ENCODE measurements at places on chromosomes 1 and 21.

DNA sequence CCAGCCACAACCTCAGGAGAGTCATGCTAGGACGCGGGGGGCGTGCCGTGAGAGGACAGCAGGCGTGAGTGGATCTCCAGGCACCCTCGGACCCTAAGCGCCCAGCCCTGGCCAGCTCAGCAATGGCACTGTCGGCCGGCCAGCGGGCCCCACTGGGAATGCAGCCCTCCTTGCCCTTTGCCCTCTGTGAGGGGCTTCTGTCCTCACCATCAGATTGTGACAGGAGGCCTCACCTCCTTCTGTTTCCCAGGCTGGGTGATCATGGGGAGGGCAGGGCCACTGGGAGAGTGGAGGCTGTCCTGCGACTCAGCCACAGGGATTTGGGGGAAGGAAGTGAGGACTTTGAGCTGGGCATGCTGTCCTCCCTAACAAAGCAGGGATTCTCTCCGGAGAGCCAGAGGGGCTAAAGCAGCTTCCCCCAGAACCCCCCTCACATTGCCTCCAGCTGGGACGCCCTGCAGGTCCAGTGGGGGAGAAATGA, 6.6 kb upstream of the LRRC3 start:
- DNase-seq, result no peak

DNA sequence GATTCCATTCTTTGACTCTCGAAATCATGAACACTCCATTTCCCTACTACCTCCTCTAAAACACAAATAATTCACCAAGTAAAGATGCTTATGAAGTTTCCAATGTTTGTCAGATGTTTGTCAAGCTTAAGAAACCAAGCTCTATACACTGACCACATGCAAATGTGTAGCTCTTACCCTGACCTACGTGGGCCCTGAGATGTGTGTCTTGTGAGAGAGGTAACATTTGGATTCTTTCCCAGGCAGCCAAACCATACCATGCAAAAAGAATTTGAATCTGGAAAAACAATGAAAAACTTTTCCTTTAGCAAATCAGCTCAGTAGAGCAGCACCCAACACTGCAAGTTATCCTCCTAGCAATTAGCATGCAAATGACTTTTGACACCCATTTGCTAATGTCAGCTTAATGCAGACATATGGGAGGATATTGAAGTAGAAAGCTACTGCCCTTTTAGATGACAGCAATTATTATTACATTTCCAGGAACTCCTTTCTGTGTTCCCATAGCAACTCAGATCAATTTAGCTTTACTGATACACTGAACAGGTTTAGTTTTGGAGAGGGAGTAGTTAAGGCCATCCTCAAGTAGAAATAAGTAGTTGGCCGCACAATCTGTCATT, 83.2 kb upstream of the RGS4 start:
- DNase-seq, result no peak

GRCh38 chr21:33991133-33991532, 75.5 kb upstream of the ATP5PO start:
- DNase-seq, result no peak

DNA sequence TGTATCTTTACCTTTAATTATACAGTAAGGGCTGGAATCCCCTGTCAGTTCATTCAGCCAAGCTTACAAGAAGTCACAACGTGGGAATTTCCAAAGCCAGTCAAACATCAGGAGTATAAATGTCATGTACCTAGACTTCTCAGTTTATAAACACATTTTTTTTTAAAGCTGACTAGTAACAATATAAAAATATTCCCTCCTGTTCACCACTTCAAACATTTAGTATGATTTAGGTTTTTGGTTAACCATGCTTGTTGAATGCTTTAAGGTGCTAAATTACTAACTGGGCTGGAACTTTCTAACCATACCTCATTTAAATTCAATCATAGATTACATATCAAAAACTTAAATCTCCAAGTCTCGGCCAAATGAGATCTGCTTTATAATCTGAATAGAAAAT, 44.0 kb downstream of the JAK1 start:
- no peak for DNase-seq

- DNase-seq, result no peak
Observed at GRCh38 chr1:173175514-173176145, 31.5 kb downstream of the TNFSF4 start.

- DNase-seq, result no peak
Observed at GRCh38 chr1:37056325-37056724, 22.0 kb upstream of the GRIK3 start.

DNA sequence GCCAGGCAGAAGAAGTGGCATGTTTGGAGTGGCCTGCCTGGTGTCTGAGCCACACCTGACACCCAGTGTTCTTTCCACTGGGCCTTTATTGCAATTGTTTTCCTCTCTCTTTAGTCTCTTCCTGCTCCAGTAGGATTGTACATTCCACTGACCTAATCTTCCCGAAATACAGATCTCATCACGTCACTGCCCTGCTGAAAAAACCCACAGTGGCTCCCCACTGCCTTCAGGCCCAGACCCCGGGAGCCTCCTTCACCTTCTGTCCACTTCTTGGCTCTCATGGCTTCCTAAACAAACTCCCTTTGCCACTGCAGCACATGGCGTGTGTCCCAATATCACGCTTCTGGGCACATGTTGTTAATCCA, 25.3 kb upstream of the ATP5PO start:
- no peak for DNase-seq

DNA sequence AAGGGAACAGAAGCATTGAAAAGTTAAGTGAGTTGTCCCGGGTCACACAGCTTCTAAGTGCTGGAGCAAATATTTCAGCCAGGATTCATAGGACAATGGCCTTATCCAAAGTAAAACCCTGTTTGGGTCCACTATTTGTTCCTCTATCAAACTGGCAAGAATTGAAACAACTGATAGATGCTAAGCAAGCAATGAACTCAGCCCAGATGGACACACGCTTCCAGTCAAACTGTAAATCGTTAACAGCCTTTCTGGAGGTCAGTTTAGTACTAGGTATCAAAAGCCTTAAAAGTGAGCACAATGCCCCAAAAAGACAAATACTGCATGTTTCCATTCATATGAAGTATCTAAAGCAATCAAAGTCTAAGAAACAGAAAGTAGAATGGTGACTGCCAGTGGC, 779 bp upstream of the SVBP start:
- no peak for DNase-seq

DNA sequence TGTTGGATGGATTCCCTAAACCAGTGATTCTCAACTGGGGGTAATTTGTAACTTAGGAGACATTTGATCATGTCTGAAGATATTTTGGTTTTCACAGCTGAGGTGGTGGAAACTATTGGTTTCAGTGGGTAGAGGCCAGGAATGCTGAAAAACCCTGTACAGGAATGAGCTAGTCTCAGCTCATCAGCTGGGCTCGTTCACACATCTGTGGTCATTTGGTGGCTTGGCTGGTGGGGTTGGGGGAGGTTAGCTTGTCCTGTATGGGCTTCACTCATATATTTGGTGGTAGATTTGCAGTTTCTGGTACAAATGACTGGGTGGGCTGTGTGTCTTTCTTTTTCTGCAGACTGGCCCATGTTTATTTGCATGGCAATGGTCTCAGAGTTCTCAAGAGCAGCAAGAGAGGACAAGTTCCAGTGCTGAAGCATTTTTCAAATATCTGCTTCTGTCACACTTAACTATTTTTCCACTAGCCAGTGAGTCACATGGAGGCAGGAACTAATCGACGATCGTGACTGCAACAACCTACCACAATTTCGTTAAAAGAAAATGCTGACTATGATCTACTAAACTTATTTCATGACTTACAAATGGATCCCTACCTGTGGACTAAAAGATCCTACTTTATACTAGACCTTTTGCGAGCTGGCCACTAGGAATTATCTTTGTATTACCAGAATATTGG, 321.7 kb upstream of the PLXNA2 start:
- DNase-seq, result no peak

GRCh38 chr1:34928066-34928696, 1.3 kb downstream of the DLGAP3 start:
- no peak for DNase-seq

GRCh38 chr1:151703813-151704212, 12.8 kb downstream of the CELF3 start:
- DNase-seq, result no peak

All from NCI-H1436 treated with DMSO at 0.1 percent for 48 hours (cell line).